ENCODE measurements at places on chromosomes 4 and X.

- no peak for DNase-seq
Measured at GRCh38 chr4:7309181-7309580, 116.8 kb downstream of the SORCS2 start.

DNA sequence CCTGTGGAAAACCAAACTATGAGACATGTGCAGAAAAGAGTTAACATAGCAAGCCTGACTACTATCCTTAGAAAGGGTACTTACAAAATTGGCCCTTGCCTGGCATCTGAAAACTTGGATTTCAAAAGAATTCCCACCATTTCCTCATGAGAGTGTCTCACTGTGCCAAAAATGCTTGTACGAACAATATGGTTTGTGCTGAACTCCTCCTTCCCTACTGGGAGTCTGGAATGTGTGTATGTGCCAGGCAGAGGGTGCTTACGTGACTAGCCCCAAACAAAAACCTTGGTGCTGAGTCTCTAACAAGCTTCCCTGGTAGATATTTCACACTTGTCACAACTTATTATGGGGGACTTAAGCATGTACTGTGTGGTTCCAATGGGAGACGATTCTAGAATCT, 81.7 kb upstream of the GIMD1 start:
- no peak for DNase-seq

DNA sequence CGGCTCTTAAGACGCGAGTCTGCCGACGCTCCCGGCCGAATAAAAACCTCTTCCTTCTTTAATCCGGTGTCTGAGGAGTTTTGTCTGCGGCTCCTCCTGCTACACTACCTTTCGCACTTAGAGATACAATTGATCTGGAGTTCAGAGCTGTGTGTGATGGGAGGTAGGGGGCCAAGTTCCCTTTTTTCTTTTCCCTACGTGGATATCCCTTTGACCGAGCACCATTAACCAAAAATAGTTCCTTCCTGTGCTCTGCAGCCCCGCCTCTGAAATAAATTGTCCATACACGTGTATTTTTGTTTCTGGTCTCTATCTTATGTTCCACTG, 555 bp upstream of the PGM2 start:
- no peak for DNase-seq

- peak; percentile 63 for DNase-seq
Measured at GRCh38 chr4:30714408-30715031, 5.6 kb upstream of the PCDH7 start.

DNA sequence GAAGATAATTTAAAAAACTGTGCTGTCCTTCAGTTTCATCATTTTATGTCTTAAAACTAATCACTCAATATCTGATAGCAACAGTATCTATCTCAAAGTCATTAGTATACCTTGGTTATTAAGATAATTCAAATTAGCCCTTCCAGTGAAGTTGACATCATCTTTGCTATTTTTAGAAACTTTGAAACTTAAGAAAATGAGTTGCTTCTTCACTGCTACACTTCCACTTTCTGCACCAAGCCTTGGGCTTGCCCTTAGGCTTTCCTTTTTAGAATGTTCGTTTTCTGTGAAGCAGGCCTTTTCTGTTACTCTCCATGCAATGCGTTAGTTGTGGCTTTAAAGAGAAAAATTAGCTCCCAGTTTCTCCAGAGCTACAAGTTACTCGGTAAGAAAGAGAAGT, 4.4 kb upstream of the VAMP7 start:
- no peak for DNase-seq

DNA sequence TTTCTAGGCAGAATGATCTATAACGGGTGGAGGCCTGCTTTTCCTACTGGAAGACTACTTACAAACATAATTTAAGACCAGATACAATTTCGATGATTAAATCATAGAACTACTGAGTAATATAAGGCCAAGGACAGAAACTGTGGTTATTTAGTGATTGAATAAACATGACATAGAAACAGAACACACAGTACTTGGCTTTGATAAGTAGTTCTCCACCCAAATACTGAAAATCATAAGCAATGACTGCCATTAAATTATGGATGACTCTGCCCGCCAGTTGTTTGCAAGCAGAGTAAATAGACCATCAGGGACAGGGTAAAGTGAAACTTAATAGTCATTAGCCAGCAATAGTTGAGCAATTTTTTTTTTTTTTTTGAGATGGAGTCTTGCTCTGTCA, 17.2 kb upstream of the SMIM14 start:
- no peak for DNase-seq

DNA sequence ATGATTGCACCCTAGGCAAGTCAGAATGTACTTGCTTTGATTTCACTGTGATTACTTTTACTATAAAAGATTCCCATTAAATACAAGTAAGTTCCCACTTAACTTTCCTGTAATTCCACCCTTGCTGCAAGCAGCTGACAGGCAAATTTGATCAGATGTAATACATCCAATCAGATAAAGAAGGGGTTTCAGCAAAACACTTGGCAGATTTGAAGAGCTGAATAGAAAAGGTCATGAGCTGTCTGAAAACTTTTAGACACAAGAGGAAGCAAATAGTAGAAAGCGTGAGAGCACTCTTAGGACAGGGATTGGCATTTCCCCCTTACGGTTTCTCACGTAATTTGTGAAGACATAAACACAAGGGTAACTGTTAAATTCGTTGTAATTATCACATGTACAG, 22.8 kb downstream of the HSD17B13 start:
- no peak for DNase-seq

GRCh38 chr4:3223956-3224748, 24.8 kb upstream of the MSANTD1 start:
- no peak for DNase-seq

DNA sequence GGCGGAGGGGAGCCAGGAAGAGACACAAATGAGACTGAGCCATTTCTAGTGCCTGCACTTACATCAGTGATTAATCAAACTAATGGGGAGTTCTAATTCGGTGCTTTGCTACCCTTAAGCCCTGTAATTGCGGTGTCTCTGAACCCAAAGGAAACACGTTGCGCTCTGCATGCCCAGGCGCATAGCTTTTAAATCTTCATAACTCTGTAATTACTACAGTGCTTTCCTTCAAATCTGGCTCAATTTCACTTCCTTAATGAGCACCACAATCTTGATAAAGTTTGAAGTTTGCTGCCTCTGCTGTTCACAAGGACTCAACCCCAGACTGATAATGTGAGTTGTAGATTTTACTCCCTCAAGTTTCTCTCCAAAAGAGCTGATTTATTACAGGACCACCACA, 5.7 kb upstream of the NHS start:
- no peak for DNase-seq

DNA sequence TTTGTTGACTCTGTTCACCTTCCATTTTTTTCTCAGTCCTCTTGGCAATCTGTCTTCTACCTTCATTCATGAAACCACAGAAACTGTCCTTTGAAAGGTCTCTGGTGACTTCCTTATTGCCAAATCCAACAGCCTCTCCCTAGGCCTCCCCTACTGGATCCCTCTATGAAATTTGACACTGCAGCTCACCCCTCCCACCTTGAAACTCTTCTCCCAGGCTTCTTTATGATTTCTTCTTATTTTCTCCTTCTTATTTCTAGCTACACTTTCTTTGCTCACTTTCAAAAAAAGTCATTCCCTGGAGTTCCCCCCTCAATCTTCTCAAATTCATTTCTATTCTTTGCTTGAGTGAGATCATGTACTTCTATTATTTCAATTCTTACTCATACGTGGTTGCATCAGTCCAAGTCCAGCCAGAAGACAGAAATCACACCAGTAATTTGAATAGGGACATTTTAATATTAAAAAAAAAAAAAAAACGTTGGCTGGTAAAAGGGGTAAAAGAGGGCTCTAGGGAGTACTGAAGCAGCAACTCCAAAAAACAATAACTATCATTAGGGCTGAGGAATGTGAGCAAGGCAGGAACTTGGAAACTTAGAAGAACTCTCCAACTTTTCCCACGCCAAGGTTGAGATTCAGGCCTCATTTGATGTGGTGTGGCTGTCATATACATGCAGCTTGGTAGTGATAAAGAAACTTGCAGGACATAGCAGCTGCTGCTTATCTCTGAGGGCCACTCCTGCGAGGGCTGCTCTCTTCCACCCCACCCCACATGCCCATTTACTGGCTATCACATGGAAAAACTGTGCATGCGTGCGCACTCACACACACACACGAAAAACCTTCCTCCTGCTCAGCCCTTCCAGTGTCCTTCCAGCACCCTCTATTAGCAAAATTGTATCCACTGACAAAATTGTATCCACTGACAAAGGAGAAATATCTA, 169.8 kb upstream of the GALNT7 start:
- peak; percentile 41 for DNase-seq
